Neuronal stem cell (in vitro differentiated cells): ENCODE measurements at places on chromosomes 2 and 18.

GRCh38 chr2:154459286-154459685 is 239.2 kb upstream of the KCNJ3 start:
- no peak for DNase-seq

GRCh38 chr2:4898706-4899105 is 793.5 kb upstream of the SOX11 start:
- DNase-seq = no peak

DNA sequence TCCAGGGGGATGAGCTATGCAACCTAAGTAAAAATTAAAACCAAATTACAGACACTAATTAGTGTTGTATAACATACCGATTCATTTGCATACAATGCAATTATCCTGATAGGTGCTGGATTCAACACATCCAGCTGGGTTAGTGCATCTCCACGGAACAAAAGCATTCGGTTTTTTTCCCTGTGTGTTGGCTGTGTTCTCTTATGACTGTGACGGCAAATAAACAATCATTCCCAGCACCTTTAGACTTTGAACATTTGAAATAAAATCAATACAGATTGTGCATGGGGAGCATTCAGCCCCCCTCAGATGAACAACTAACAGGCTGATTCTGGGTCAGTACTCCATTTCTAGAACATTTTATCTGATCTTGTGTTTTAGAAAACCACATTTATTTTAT is 22.7 kb downstream of the FAM124B start:
- DNase-seq = no peak

DNA sequence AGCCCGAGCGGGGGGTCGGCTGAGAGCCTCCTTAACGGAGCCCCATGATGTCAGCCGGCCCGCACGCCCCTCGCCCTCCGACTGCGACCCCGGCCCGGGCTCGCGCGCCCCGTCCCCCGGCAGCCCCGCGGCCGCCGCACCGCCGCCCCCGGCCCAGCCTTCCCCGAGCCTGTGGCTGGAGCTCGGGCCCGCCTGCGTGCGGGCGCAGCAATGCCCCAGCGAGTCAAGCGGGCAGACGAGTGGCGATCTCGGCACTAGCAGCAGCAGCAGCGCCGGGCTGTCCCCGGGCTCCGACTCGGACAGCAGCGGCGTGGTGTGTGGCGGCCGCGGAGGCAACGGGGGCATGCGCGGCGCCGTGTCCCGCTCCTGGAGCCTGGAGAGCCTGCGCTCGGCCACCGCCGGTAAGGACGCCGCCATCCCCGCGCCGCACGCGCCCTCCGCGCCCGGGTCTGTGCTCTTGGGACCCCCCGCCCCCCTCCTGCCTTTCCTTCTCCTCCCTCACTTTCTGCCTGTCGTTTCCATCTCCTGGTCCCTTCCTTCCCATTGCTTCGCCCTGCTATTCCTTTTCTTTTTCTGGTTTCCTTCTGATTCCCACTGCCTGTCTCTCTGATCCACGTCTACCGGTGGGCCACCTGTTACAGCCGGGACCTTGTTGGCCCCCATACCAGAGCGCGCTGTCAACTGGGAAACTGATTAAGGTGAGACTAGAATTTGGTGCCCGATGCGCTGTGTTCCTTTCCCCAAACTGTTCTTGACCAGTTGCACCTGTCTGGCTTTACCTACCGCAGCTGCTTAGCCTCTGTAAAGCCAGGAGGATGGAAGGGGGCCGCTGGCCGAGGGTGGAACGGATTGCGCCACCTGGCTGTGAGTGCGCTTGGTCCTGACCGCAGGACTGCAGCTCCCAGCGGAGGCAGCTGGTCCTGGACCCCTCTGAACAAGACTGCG is 127.4 kb downstream of the ARHGEF4 start:
- DNase-seq = peak; percentile 49

DNA sequence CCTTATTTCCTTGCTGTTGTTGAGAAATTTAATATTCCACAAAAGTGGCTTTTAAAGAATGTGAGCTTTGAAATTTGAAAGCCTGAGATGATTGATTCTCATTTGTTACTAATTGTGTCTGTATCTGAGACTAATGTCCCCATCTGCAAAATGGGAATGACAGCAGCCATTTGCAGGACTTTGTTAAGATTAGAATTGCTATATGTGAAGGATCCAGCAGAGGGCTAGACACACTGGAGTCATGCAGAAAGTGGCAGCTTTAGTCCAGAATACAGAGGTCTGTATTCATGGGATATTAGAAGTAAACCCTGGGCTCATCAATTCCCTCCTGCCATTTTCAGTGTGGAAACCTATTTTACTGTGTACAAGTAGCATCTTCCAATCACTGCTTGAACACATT is 296.5 kb upstream of the GYPC start:
- no peak for DNase-seq

DNA sequence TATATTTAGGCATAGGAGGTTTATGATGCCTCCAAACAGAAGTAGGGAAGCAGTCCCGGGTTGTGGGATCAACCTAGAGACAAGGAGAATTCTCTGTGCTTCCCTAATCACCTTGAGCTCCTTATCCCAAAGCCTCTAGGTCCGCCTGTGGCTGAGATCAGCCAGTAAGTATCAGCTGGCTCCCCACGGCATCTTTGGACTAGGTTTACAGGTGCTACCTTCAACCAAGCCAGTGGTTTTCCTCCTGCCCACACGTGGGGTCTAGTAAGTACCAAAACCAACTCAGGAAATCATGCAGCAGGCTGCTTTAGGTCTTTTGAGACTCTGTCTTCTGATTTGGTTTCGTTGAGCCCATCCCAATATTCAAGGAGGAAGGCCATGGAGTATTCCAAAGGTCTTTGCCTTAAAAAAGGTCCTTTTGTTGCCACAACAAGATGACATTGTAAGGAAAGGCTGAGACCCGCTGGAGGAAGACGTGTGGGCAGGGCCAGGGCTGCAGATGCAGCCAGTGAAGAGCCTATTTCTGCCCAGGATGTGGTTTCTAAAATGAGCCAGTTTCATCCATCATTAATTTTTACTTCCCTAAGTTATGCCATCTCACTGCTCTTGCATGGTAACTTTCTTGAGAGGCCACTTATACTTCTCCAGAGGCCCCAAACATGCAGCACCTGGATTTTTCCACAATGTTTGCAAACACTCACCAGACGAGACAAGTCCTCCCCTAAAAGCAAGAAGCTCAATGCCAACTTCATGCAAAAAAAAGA is 248.7 kb downstream of the RNF152 start:
- DNase-seq = no peak
